ENCODE measurements at places on chromosomes 4 and X. TPM values are rescaled to one million over a fixed set of nuclear protein-coding genes. Genes with fewer than 3 reads are reported as not detected.

VSIG1 gene
- 5.0 TPM for total RNA-seq

CACNA1F gene
- 0.93 TPM for total RNA-seq

ARX gene
- not detected for total RNA-seq

CWH43 gene
- total RNA-seq: not detected

HTN3 gene
- total RNA-seq: not detected

F8A3 gene
- 0.50 TPM for total RNA-seq

NMU gene
- 0.38 TPM for total RNA-seq

CXCL6 gene
- total RNA-seq: not detected

PDZD4 gene
- total RNA-seq: 0.88 TPM

RAB40A gene
- total RNA-seq: 0.10 TPM
